Substantia nigra (tissue), 51 donors: ENCODE measurements at places on chromosomes 2 and 18.

- no peak for DNase-seq
Measured at GRCh38 chr2:10089565-10090190, 9.5 kb upstream of the CYS1 start.

DNA sequence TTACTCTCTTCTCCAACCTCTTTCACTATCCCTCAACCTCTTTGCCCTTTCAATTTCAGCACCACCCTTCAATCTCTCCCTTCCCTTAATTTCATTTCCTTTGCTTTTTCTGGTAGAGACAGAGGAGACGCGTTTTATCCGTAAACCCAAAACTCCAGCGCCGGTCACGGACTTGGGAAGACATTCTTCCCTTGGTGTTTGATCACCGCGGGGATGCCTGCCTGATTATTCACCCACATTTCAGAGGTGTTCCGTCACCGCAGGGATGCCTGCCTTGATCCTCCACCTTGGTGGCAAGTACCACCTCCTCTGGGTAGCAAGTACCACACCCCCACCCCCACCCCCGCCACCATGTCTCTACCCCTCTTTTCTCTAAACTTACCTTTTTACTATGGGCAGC lies 669.4 kb upstream of the PKDCC start:
- DNase-seq = no peak

DNA sequence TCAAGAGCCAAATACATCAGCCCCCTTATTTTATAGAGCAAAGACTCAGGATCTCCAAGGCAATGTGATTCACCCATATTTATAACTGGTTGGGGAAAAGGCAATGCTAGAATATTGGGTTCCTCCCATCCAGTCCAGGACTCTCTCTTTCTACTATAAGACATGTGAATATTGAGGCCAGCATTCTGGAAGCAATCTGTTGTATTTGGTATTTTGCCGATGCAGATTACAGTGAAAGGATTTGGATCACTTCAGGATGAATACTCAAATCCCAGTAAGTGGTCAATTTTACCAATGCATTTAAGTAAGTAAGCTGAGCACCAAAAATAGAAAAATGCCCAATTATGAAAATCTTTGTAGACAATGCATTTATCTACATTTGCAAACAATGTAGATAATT lies 1834.7 kb upstream of the PIK3C3 start:
- DNase-seq = no peak

- DNase-seq = no peak
Measured at GRCh38 chr2:46336283-46336959, 39.2 kb downstream of the EPAS1 start.

GRCh38 chr2:23532391-23533337 lies 147.7 kb downstream of the KLHL29 start:
- DNase-seq = no peak

DNA sequence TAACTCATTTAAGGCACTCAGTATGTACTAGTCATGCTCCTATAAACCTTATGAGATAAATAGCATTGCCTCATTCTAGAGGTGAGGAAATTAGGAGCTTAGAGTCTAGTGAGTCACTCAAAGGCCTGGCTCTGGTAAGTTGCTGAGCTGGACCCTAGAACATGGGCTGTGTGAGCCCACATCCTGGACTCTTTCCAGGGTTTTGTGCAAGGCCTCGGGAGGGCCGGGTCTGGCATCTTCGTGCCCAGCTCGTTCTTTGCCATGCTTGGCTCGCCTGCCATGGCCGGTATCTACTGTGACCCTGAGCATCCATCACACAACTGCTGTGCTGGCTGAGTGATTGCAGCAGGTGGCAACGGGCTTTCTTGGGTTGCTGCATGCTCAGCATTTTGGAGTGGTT lies 168.0 kb downstream of the LPIN1 start:
- no peak for DNase-seq

DNA sequence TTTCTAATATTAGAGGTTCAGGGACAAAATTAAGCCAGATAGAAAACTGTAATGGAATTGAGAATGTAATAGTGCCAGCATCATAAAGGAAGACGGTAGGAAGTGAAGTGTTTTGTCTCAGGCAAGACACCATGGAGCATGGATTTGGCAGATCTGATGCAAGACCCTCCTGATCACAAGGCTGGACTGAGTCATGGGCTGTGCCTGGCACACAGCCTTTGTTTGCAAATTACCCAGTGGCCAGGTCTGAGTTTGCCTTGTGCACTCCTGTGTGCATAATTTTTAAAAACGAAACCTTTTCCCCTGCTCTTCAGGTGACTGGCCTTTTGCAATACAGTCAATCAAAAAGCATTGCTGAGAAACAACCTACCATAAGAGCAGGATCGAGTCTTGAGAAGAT lies 2.0 kb upstream of the UPP2 start:
- DNase-seq = no peak

- no peak for DNase-seq
Measured at GRCh38 chr2:29326926-29327325, 211.7 kb downstream of the CLIP4 start.

GRCh38 chr2:143480086-143480485 lies 350.9 kb downstream of the ARHGAP15 start:
- DNase-seq = no peak

DNA sequence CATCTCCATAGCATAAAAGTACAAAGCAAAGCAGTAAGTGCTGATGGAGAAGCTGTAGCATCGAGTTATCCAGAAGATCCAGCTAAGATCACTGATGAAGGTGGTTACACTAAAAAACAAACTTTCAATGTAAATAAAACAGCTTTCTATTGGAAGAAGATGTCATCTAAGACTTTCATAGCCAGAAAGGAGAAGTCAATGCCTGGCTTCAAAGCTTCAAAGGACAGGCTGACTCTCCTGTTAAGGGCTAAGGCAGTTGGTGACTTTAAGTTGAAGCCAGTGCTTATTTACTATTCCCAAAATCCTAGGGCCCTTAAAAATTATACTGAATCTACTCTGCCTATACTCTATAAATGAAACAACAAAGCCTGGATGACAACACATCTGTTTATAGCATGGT lies 44.0 kb downstream of the METTL8 start:
- DNase-seq = no peak

GRCh38 chr2:227534714-227535113 lies 62.8 kb downstream of the AGFG1 start:
- no peak for DNase-seq
